CD4-positive, alpha-beta T cell (primary cell): ENCODE measurements at places on chromosomes 7 and 10. TPM values are rescaled to one million over a fixed set of nuclear protein-coding genes. Genes with fewer than 3 reads are reported as not detected.

The TMEM225B gene
- total RNA-seq = 1.0 TPM

DNA sequence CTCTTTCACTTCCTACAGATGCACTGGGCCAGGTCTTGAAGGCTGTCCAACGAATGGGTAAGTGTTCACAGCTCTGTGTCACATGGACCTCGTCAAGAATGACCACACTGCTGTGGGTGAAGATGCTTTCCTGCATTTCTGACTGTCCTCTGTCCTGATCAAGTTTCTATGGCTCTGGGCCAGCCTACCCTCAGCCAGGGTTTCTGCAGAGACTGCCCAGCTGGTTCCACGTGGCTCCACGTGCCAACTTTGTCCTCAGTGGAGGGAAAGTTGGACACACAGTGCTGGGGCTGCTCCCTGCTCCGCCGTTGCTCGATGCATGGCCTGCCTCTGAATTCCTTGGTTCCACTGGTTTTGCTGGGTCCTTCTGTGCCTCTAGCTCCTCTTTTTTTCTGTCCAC is 152.3 kb downstream of the EGFR start:
- DNase-seq = no peak

DNA sequence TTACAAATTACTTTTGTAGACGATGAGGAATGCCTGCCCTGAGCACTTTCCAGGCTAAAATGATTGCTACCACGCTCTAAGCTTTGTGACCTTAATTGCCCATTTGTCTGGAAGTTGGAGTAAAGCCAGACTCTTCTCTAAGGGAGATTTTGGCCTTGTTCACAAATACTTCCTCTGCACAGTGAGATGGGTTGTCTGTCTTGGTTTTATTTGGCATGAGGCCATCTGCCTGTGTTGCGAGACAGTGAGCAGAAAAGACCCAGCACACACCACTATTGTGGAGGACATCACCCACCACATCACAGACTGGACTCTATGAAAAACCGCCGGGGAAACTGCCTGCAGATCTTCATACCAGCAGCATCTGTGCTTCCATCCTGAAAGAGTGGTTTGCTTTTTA is 138.4 kb downstream of the BICC1 start:
- no peak for DNase-seq

DNA sequence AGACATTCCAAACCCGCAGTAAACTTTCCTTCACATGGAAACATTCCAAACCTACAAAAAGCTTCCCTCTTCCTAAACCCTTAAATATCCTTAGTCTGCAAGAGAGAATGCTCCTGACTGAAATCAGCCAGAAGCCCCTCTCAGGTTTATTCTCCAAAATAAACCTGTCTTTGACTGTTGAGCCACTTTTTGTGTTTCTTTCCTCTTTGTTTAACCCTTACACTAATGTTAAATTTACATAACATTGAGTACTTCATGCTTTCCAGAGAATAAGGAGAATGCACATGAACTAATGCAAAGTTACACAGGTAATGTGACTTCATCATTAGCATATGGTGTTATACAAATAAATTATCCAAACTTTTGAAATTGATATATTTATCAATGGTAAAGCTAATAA is 262.6 kb upstream of the PRKCQ start:
- no peak for DNase-seq

- DNase-seq = no peak
Observed at GRCh38 chr10:33335801-33336581, 1.5 kb upstream of the NRP1 start.

- no peak for DNase-seq
Observed at GRCh38 chr7:69599286-69599954, 1.1 kb downstream of the AUTS2 start.

DNA sequence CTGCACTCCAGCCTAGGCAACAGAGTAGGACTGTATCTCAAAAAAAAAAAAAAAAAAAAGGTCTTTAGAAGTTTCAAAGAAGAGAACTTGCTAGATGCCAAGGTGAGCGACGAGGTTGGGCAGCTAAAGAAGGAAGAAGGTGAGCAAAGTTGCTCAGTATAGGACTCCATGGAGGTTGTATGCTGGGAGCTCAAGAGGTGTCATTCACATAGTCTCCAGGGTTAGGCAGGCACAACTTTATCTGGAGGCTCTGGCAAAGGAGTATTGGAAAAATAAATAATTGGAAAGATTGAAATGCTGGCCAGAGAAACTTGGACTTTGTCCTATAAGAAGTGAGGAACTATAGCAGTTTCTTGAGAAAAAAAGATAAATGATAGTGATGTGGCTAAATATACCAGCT is 74.5 kb downstream of the NRF1 start:
- no peak for DNase-seq

The ABCB4 gene
- total RNA-seq = not detected

The GBX1 gene
- not detected for total RNA-seq

The NFE2L3 gene
- 0.45 TPM for total RNA-seq

DNA sequence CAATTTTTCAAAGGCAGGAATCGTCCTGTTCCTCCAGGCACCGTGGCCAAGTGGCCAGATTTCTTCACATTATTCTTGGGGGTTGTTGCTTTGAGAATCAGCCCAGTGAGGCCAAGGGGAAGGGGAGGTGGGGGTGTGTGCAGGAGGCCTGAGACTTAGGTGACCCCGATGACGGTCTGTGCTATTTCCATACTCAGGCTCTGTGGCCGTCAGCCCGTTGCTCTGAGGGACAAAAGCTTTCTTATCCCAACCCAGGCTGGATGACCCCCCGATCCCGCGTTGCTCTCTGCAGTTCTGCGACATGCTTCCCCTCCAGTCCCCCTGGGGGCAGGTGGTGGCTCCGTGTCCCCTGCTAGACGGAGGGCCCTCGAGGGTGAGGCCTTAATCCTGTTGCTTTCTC is 14.2 kb downstream of the DOCK1 start:
- no peak for DNase-seq

The STEAP2 gene
- not detected for total RNA-seq

- no peak for DNase-seq
Observed at GRCh38 chr7:154776350-154776749, 226.6 kb downstream of the PAXIP1 start.

- DNase-seq = no peak
Observed at GRCh38 chr10:59337201-59337652, 25.1 kb downstream of the FAM13C start.

The ATG9B gene
- 17.1 TPM for total RNA-seq

GRCh38 chr10:66833861-66834260 is 92.0 kb upstream of the LRRTM3 start:
- DNase-seq = no peak

- no peak for DNase-seq
Observed at GRCh38 chr10:111515264-111515663, 438.4 kb downstream of the ADRA2A start.

- DNase-seq = no peak
Observed at GRCh38 chr7:26385240-26385639, 93.6 kb downstream of the SNX10 start.

DNA sequence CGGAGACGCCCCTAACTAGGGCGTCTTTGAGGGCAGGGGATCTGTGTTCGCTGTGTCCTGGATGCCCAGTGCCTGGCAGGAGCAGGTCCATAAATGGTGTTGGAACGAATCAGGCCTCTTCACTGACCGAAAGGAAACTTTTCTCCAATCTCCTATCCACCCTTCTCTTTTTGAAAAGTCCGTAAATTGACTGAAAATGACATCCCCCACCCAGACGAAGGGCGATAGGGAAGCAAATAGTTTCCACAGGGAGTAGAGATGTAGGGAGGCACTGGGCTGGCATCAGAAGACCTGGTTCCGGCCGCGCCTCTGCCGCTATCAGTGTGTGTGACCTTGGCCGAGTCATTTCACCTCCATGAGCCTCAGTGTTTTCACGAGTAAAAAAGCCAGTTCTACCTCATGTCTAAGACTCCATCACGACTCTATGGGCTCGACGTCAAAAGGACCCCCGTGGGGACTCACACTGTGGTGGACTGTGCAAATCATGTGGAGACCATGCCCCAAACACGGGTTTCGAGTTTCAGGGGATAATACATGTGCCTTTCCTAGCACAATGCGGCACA is 497 bp upstream of the RAB11FIP2 start:
- DNase-seq = no peak
